ENCODE measurements at places on chromosomes 11 and 22. TPM values are rescaled to one million over a fixed set of nuclear protein-coding genes. Genes with fewer than 3 reads are reported as not detected.

- DNase-seq = no peak
Measured at GRCh38 chr11:96257972-96258934, 84.7 kb downstream of the MAML2 start.

DNA sequence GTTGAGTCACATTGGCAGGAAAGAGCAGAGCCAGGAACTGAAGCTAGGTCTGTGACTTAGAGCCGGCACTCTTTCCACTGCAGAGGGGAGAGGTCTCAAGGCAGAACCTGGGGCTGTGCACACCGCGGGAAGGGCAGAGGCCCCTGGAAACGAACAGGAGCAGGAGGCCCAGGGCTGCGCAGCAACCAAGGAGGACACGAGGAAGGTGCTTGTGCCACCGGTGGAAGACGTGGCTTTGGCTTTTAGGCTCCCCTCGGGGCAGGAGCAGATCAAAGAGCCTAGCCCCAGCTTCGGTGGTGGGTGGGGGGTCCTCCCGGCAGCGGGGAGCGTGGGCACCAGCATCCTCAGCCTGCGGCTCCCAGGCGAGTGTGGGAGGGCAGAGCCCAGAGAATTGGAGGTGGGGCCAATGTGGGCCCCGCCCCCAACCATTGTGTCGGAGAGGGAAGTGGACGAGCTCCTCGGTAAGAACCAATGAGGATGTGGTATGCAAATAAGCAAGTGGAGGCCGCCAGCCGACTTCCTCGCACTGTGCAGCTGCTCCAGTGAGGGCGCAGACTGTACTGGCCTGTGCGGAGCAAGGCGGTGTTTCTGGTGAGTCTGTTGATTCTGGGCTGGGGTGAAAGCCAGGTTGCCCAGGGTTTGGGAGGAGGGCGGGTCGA, at the start of gene CCDC116:
Gene CCDC116 (plus strand): TSS at position 524 of the 659 bp plus-strand sequence. CDS start 422 bp downstream, outside the sequence.
- DNase-seq = no peak

- DNase-seq = no peak
Measured at GRCh38 chr11:104883342-104883741, 14.9 kb downstream of the CASP12 start.

DNA sequence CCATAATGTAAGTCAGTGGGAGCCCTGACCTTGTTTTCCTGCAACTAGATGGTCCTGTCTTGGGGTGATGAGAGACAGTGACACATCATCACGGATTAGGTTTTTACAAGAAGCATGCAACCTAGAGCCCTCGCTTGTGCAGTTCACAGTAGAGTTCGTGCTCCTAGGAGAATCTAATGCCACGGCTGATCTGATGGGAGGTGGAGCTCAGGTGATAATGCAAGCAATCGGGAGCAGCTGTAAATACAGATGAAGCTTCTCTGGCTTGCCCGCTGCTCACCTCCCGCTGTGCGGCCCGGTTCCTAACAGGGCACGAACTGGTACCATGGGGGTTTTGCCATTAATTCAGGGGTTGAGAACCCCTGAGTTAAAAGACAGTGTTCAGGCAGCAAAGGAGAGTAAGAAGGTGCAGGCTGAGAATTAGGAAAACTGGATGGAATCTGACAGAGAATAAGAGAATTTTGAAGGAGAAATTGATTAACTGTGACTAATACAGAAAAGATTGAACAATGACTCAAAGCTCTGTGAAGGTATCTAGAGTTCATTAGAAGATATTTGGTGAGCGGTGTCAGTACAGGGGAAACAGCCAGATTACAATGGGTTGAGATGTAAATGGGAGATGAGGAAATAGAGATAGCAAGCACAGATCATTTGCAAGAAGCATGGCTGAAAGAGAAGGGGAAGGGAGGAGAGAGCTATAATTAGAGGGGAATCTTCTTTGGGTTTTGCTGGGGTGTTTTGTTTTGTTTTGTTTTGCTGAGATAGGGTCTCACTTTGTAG, 21.0 kb downstream of the WEE1 start:
- no peak for DNase-seq

DNA sequence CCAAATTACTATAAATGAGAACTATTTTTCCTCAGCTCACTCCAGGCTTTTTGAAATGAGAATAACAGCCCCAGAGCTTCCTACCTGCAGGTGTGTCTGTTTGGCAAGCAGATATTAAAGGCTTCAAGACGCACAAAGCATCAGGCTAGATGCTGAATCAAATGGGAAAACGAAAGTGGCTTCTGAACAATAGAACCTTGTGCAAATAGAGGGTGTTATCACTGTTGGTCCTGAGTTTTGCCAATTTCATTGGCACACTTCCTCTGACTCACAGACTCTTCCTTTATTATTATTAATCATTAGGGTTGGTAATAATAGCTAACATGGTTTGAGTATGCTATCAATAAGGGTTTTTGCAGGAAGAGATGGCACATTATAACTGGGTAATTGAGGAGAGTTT, 13.4 kb downstream of the SYT13 start:
- no peak for DNase-seq

ZC3H12C gene
- total RNA-seq = 9.7 TPM

CTSW gene
- not detected for total RNA-seq

Measured in osteocyte (in vitro differentiated cells).